ENCODE measurements at places on chromosomes 6 and 20.

GRCh38 chr20:53752971-53753879, 159.6 kb upstream of the ZNF217 start:
- DNase-seq = no peak

DNA sequence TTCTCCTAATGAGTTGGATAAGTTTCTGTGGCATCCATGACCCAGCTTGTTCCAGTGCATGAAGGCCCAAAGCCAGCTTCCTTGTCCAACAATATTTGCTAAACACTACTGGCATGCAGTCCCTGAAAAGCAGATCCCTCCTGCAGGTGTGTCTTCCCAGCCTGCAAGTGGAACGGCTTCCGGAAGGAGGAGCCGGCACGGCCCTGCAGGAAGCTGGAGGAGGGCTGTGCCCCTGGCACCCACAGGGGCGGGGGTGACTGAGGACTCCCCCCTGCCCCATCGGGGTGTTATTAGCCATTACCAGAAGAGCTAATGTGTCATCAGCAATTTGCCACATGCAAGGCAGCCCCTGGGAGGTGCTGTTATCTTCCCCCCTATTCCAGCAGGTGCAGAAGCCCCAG, 27.4 kb downstream of the NPEPL1 start:
- no peak for DNase-seq

DNA sequence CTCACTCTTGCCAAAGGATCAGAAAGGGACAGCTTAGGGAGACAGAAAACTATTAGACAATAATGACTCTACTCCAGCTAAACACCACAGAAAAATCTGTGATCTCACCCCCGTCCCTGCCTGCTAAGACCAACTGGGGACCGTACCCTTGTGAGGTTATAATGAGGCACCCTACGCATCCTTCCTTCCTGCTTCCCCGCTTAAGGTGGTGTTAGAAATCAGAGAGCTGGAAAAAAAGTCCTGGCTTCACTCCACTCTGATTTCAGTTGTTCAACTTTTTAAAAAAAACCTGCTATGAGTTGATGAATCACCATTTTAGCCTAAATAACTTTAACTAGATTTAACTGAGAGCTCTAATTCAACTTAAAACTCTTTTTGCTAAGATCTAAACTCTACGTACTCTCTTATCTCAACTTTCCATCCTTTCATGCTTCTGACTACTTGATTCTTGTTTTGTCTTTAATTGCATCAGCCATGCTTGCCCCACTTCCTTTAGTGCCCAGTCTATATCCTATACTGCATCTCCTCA, 35.8 kb upstream of the TMEM14A start:
- no peak for DNase-seq

DNA sequence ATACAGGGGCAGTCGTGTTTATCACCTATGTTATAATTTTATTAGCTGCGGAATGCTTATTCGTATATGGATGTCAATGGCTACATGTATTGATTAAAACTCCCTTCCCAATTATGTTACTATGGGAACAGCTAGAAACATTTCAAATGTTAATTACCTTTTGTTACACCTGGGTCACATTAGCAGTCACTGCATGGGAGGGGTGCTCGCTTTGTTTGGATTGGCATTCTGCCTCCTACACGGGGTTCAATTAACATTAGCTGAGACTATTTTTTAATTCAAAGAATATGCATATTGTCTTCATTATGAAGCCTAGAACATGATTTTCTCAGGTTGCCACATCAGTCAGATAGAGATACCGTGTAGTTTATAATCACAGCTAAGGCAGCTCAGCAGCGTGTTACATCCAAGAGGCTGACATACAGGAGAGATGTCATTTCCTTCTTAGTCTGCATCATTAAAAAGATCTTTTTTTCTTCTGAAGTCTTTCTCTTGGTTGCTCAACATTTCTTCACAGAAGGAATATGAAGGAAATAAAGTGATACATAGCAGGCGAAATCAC, 76.2 kb upstream of the RPS6KA2 start:
- DNase-seq = no peak

DNA sequence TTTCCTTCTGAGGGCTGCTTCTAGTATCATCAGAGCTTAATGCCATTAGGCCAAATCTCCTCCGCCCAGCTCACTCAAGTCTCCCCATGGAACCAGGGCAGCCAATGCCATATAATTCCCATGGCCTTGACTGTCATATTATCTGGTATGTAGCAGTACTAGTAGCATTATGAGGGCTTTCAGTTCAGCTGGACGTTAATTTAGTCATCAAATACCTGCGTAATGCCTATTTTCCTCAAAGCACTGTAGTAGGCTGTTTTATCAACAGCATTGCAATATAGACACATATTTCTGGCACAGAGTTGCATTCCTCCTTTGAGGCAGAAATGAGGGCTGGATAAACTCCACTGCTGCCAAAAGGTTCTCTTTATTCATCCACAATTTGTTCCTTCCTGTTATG, 1.7 kb downstream of the KCTD20 start:
- no peak for DNase-seq

GRCh38 chr6:154161689-154162088, 122.6 kb downstream of the OPRM1 start:
- DNase-seq = no peak

- no peak for DNase-seq
Observed at GRCh38 chr6:32401284-32401963, 5.6 kb downstream of the BTNL2 start.

GRCh38 chr6:105849746-105850145, 236.4 kb upstream of the PRDM1 start:
- no peak for DNase-seq

- no peak for DNase-seq
Observed at GRCh38 chr20:9035126-9035525, 33.8 kb upstream of the PLCB4 start.

- no peak for DNase-seq
Observed at GRCh38 chr6:321158-321438, 28.8 kb downstream of the DUSP22 start.

DNA sequence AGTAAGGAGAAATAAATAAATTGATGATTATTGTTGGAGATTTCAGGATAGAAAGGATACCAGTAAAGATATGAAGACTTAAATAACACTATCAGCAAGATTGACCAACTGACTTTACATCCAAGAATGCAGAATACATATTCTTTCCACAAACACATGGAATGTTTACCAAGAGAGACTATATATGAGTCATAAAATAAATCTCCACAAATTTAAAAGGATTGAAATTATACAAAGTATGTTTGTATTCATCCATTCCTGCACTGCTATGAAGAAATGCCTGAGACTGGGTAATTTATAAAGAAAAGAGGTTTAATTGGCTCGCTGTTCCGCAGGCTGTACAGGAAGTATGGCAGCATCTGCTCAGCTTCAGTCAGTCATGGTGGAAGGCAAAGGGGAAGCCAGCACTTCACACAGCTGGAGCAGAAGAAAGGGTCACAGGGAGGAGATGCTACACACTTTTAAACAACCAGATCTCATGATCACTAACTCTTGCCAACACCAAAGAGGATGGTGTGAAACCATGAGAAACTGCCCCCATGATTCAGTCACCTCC, 56.7 kb upstream of the TNFRSF21 start:
- DNase-seq = no peak

DNA sequence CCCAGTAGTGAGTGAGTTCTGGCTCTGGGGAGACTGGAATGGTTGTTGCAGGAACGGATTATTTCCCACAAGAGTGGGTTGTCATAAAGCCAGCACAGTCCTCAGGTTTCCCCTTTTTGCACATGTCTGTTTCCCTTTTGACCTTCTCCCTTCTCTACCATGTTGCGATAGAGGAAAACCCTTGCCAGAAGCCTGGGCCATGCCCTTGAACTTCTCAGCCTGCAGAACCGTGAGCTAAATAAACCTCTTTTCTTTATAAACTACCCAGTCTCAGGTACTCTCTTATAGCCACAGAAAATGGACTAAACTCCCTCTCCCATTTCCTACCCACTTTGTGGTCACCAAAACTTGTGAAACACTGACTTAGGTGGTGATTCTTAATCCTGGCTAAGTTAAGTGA, 7.2 kb upstream of the PPP1R16B start:
- no peak for DNase-seq

GRCh38 chr20:53901064-53901463, 169.3 kb downstream of the BCAS1 start:
- DNase-seq = no peak

DNA sequence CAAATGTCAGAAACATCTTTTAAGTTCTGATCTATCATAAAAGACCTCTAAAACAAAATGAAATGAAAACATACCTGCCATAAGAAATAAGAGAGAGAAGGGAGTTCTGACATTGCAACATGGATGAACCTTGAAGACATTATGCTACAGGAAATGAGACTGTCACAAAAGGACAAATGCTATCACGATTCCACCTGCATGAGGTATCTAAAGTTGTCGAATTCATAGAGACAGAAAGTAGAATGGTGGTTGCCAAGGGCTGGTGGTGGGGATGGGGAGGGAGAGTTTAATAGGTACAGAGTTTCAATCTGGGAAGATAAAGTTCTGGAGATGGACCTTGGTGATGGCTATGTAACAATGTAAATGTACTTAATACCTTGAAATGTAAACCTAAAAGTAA, 3.3 kb downstream of the EZR start:
- no peak for DNase-seq

DNA sequence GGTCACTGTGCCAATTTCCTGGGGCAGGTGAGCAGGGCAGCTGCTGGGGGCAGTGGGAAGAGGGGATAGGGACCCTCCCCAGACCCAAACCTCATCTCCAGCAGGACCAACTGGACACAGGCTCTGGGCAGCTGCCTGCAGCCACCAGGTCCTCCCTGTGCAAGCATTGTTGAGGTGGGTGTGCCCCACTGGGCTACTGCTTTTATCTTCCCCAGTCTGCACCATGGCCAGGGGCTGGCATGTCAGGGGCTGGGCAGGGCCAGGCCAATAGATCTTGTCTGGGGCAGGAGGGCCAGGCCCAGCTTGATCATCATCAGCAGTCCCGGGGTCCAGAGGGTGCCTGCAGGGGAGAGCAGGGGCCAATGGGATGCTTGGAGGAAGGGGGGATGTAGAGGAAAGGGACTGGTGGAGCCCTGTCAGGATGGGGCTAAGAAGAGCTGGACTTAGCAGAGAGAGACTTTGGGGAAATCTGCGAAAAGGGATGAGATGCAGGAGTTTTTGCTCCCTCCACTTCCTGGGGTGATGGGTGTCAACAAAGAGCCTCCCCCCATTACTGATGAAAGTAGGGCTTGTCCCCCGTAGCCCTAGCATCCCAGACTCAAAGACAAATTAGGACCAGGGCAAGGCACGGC, 5.7 kb downstream of the EBF4 start:
- DNase-seq = no peak

DNA sequence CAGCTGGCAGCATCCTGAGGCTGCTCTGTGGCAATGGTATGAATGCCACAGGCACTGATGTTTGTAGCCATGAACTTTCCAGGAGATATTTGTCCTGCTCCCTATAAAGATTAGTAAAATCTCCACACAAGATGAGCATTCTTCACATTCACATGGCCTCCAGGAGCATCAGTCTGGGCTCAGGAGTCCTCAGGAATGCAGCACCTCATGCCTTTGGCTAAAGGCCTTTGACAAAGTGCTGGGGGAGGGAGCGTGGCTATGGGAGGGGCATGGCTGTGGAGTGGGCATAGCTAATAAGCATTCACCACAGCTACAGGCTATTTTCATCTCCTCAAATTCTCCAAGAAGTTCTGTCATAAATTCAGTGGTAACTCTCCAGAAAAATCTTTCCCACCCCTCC, 90.5 kb upstream of the LY86 start:
- no peak for DNase-seq

DNA sequence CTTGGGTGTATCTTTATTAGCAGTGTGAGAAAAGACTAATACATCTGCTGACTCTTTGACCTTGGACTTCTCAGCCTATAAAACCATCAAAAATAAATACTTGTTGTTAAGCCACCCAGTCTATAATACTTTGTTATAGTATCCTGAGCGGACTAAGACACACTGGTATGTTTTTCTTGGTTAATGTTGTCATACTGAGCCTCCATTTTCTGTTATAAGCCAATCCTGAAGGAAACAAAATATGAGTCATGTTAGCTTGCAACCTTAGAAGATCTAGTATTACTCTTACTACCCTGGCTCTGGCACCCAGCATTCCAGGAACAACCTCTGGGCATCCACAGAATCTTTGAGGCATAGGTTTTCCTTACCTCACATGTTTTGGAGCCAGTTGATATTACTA, 307.2 kb downstream of the FRK start:
- DNase-seq = no peak

GRCh38 chr6:17536586-17536985, 63.5 kb upstream of the FAM8A1 start:
- no peak for DNase-seq

GRCh38 chr6:151014404-151015100, 149.1 kb downstream of the MTHFD1L start:
- DNase-seq = peak; percentile 60

DNA sequence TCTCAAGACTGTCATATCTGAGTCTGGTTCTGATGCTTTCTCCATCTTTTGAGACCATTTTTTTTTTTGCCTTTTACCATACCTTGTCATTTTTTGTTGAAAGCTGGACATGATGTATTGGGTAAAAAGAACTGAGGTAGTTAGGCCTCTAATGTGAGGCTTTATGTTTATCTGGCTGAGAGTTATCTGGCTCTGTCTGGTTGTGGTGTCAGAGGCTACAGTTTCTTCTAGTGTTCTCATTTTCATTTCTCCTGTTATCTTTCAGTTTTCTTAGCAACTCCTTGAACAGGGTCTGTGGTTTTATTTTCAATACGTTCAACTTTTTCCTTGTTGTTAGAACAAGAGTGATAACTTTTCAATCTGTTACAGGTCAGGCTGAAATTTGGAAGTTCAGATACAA, 49.2 kb upstream of the ATXN1 start:
- DNase-seq = no peak

GRCh38 chr6:20334962-20335361, 66.7 kb upstream of the E2F3 start:
- no peak for DNase-seq

- no peak for DNase-seq
Observed at GRCh38 chr6:165701005-165701404, 38.0 kb upstream of the PDE10A start.

DNA sequence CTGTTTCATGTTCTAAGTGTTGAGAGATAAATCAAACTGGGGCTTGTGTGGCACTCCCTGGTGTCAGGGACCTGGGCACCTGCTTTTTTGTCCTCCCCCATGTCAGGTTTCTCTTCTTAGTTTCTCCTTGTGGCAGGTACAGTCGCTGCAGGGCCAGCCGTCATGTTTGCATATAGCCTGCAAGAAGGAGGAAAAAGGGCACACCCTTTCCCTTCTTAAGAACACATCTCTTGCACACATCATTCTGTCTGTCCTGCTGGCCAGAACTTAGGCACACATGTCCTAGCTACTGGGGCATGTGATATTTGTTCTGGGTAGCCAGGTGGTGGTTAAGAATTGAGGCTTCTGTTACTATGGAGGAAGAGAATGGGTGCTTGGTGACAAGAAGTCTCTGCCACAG, 27.9 kb downstream of the CDC5L start:
- no peak for DNase-seq

DNA sequence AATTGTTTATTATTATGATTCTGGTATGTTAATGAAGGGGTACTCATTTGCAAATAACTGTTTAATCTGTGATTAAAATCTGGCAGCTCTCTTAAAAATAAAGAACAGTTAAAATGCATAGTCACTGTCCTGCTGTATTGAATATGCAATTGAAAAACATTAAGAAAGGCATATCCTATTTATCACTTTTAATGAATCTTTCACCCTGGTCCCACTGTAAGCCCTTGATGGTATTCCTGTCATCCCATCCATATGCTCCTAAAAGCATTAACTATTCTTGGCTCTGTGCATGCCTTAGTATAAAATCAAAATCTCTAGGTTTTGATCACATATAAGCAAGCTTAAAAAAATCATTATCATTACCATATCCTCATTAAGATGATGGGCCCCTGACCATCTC, 411.0 kb upstream of the SOX4 start:
- no peak for DNase-seq

GRCh38 chr20:3864518-3864917, 17.9 kb downstream of the MAVS start:
- no peak for DNase-seq
